ENCODE measurements at places on chromosomes 13 and 19. TPM values are rescaled to one million over a fixed set of nuclear protein-coding genes. Genes with fewer than 3 reads are reported as not detected.

LYPD3 gene
- total RNA-seq = 0.46 TPM

SIGLEC6 gene
- 0.75 TPM for total RNA-seq

PET100 gene
- 153 TPM for total RNA-seq

PSPN gene
- 2.8 TPM for total RNA-seq

PSG7 gene
- total RNA-seq = not detected

IL27RA gene
- 2.6 TPM for total RNA-seq

MAST3 gene
- 34.7 TPM for total RNA-seq

LYL1 gene
- 1.7 TPM for total RNA-seq

SAMD4B gene
- 91.5 TPM for total RNA-seq

IGFL3 gene
- total RNA-seq = not detected
